ENCODE measurements at places on chromosomes 6 and 20.
A peak's percentile ranks its signal among the peaks of the same experiment; 100 is the strongest.

DNA sequence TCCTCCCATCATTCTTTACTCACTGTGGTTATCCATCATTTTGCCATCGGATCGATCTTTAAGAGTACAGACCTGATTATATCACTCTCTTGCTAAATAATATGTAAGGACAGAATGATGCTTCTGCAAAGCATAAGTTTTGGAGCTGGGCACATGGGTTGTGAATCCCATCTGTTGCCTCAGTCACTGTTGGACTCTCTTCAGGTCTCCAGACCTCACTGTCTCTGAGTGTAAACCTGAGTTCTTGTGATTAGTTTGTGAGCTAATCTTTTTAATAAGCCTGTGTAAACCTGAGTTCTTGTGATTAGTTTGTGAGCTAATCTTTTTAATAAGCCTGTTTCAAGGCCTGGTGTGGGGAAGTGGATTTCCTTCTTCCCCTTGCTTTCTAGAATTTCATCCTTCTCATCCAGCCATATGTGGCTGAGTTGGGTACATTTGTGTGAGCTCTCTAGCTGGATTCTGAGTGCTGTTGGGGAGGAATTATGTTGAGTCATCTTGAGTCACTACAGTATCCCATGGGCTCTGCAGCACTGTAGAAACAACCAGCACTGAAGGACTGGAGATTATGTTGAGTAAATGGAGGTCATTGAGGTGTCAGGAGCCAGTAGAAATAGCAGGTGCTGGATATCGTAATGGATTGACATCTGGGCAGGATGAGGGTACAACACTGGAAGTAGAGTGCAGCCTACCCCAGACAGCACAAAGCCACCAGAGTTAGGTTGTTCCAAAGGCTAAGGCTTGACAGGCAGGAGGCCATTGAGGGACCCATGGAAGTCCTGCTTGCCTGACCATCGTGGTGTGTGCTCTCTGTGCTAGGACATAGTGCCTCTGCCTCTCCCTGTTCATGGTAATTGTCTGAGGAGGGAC is 52.4 kb downstream of the SCAND1 start:
- peak; percentile 81 for DNase-seq

GRCh38 chr20:18543932-18544331 is 23.3 kb upstream of the SMIM26 start:
- no peak for DNase-seq

DNA sequence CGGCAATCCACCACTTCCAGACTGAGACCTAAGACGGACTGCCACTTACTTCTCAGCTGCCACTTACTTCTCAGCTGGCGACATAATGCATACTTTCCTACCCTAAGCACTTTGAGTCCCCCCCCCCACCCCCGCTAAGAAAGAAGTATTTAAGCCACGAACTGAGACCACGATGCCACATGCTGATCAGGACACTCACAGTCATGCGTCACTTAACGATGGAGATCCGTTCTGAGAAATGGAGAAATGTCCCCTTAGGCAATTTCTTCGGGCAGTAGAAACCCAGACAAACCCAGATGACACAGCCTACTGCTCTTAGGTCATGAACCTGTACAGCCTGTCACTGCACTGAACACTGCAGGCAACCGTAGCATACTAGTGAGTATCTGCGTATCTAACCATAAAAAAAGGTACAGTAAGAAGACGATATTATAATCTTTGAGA is 690 bp downstream of the IFNGR1 start:
- DNase-seq, result no peak

DNA sequence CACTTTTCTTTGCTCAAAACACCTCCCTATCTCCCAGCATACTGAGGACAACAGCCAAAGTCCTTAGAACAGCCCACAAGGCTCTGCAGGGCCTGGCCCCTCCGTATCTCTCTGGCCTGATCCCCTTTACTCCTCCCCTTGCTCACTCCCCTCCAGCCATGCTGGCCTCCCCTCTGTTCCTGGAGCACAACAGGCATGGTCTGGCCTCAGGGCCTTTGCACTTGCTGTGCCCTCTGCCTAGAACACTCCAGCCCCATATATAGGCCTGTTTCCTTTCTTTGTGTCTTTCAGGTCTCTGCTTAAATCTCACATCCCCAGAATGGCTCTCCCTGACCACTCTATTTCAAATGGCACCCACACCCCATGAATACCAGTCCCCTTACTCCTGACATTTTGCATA is 62.7 kb downstream of the KCNB1 start:
- no peak for DNase-seq

- DNase-seq, result no peak
Observed at GRCh38 chr20:17889226-17889625, 79.4 kb downstream of the SNX5 start.

GRCh38 chr6:106558364-106558763 is 70.9 kb downstream of the RTN4IP1 start:
- no peak for DNase-seq

DNA sequence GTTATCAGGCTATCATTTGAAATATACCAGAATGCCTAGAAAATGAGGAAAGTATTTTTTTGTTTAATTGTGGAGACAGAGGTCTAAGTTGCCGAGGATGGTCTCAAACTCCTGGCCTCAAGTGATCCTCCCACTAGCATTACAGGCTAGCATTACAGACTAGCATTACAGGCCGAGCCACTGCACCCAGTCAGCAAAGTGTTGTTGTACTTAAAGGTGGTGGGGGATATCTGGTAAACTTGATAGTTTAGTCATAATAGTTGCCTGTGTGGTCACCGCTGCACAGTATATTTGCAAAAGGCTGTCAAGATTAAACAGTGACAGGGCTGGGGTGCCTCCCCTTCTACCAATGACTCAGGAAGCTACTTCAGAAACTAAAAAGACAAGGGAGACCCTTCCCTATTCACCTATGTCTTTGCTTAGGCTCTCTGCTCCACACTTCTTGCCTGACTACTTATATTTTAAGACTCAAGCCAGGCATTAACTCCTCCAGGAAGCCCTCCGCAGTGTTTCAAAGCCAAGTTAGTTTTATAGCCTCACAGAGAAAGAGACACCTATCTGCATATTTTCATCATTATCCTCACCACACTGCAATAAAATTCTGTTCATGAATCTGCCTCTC is 3.1 kb upstream of the AKIRIN2 start:
- DNase-seq, result no peak

- no peak for DNase-seq
Observed at GRCh38 chr6:39062014-39062740, 13.6 kb downstream of the GLP1R start.

DNA sequence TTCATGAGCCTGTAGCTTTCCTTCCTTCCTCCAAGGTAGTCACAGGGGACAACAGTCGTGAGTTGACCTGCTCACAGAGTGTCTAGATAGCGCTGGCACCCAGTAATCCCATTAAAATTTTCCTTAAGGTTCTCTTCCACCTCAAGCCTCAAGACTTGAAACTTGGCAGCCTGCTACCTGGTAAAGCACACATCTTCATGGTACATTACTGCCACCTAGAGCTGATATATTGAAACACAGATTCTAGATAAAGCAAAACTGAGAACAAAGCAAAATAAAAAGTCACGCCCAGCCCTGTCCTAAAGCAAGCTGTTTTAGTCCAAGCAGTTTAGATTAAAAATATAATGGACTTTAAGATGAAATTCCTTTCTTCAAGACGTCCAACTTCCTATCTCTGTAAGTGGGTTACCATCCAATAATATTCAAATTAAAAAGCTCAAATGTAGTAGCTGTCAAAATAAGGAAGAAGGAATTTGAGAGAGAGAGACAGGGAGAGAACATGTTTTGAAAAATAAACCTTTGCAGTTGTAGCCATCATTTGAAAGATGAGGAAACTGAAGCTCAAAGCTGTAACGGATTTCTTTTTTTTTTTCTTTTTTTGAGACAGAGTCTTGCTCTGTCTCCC is 50.7 kb upstream of the CD83 start:
- DNase-seq, result peak; percentile 56

- DNase-seq, result no peak
Observed at GRCh38 chr20:62761759-62762131, 34.5 kb upstream of the MRGBP start.

DNA sequence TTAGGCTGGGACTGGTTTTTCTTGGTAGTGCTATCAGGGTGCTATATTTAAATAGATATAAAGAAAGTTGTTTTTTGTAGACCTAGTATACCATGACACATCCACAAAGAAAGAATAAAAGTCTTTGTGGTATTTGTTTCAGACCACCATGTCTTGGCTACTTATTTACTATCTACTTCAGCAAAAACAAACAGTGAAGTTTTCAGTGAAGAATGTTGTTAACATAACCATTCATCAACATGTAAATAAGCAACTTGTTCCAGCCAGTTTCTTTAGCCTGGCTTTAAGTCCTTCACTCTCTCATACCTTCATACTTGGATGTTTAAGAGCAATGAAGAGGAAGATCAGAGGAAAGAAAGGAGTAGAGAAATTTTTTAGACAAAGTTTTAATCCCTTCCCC is 624.1 kb downstream of the CD109 start:
- DNase-seq, result no peak

- no peak for DNase-seq
Observed at GRCh38 chr6:168789699-168790098, 348.7 kb downstream of the SMOC2 start.

DNA sequence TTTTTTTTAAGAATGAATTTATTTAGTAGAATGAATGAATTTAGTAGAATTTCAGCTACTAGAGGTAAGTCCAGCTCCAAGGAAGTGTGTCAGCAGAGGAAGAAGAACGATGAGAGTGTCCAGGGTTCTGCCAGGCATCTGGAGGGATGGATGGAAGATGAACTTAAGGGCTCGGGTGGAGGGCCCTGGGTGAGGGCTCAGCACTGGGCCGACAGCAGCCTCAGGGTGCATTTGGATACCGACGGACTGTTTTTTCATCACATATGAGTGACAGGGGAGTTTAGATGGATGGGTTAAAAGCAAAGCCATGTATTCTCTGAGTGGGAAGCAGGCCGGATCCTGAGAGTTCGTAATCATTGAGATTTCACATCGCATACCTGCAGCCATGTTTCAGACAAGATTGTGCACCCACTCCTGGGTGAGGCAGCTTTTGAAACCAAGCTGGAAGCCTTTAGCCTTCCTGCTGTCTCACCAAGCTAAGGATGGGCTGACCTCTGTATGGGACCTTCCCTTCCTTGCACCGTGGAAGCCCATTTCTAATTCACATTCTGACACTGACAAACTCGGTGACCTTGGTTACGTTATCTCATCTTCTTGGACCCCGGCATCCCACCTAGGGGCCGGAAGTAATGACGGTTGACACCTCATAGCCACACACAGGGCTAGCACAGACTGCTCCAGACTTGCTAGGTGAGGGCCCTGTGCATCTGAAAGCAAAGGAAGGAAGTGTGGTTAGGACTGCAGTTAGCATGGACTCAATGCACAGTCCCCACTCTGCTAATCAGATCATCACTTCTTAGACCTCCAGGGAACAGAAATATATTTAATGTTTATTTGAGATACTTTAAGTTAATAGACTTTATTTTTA is 228.5 kb downstream of the SLC24A3 start:
- no peak for DNase-seq

DNA sequence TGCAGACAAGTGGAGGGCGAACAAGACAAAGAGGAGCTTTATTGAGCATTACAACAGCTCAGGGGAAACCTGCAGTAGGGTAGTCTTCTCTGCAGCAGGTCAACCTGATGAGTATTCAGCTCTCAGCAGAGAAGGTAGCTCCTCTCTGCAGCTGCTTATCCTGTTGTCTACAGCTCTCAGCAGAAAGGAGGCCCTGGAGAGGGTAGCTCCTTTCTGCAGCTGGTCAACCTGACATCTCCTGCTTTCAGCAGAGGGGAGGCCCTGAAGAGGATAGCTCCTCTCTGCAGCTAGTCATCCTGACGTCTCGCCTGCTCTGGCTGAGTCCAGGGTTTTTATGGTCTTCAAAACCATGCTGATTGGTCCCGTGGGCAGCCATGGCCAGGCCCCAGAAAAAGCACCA is 113.6 kb downstream of the CD24 start:
- DNase-seq, result no peak

DNA sequence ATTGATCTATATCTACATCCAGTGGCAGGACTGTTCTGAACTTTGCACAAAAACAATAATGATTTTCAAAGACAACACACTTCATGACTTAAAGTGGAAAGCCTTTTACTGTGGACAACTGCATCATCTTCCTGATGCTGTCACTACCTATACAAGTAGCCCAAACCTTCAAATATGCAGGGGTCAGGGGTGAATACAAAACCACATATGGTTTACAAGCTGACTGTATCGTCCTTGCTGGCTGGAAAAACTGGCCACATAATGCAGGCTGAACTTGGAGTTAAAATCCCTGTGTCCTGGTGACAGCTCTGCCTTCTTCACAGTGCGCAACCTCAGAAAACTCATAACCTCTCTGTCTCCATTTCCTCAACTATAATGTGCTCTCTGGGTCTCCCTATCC is 128.9 kb downstream of the GMDS start:
- DNase-seq, result no peak

DNA sequence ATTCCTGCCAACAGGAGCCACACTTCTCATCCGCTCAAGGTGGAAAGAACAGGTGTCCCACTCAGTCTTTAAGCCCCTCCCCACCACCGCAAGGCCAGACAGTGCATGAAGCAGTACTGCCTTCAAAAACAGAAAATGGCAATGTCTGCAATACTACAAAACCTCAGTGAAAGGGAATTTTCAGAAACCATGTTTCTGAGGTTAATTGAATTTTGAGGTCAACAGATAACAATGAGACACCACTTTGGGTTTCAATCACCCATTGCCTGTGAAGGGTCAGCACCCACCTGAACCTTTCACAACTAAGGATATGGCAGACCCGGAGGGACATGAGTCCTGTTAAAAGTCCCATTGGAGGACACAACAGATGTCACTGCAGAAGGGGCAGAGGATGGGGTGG is 13.0 kb downstream of the ZC3H12D start:
- no peak for DNase-seq

DNA sequence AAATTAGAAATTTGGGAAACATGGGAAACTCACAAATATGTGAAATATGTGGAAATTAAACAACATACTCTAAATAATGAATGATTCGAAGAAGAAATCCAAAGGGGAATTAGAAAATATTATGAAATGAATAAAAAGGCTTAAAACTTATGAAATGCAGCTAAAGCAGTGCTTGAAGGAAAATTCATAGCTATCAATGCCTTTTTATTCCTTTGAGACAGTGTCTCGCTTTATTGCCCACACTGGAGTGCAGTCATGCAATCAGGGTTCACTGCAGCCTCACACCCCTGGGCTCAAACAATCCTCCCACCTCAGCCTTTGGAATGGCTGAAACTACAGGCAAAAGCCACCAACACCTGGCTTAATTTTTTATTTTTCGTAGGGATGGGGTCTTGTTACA is 7.9 kb upstream of the TGIF2 start:
- DNase-seq, result no peak

DNA sequence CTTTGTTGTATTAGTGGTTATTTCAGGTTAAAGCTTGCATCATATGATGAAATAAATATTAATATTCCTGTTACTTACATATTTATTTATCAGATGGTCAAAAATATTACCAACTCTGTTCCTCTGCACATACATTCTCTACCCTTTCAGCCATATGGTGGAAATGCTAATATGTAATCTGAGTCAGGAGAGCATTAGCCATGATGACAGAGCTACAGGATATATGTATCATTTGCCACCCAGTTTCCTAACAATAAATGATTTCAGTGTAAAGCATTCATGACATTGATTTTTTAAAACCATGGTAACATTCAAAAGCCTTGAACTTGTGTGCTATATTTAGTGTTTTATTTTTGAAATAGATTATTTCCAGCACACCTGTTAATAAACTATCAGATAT is 16.6 kb downstream of the POPDC3 start:
- DNase-seq, result no peak

GRCh38 chr20:25239387-25240370 is 8.2 kb upstream of the PYGB start:
- no peak for DNase-seq

Data from HS-5 (cell line).